ENCODE measurements at places on chromosomes 3 and 15.

DNA sequence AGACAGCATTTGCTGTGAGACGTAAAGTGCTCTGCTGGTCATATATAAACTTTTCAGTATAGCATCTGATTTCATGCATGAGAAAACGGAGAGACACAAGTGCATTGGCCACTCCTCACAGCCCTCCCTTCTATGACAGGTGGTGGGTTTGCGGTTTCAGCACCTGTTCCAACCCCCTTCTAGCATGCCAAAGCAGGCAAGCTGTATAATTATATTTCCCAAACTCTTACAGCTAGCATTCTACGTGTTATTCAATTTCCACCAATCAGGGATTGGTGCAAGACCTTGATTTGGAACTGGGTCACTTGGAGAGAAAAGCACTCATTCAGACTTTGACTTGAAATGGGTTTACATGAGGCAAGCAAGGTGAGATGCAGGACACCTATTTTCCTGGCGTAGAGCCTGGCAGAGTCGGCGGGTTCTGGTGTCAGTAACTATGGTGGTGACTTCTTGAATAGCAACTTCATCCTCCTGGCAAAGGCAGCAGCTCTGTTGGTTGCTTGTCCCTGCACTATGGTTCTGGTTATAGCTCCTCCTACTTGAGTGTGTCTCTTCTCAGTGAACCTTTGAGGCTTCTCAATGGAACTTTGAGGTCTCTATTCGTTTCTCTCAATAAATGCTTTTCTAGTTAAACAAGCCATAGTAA, 356.5 kb downstream of the TBL1XR1 start:
- no peak for DNase-seq

GRCh38 chr3:64104006-64104405, 80.7 kb upstream of the PSMD6 start:
- DNase-seq, result no peak

- DNase-seq, result no peak
These were observed 485.4 kb downstream of the CNTN3 start for GRCh38 chr3:74129056-74129455.

GRCh38 chr3:186400662-186401061, 38.6 kb upstream of the DGKG start:
- DNase-seq, result no peak

DNA sequence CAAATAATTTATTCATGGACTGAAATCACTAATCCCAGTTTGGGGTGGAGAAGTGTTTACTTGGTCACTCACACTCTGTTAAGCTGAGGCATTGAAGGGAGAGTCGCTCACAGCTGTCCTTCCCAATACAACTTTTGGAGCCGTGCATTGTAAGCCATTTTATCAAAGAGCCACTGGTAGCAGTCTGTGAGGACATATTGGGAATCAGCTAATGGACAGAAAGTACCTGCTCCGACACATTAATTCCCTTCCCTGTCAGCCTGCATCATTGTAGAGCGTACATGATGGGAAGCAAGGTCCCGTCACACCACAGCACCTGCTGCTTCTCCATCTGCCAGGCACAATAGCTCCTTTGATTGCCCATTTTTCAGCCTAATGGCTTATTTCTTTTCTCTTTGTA, 643.2 kb downstream of the SQOR start:
- no peak for DNase-seq
